ENCODE measurements at places on chromosomes 1 and 21.

GRCh38 chr21:29826386-29826785 lies 113.4 kb downstream of the GRIK1 start:
- DNase-seq: no peak

GRCh38 chr1:167881069-167881468 lies 32.9 kb downstream of the ADCY10 start:
- DNase-seq: no peak

GRCh38 chr1:58033311-58033710 lies 513.2 kb downstream of the OMA1 start:
- no peak for DNase-seq

DNA sequence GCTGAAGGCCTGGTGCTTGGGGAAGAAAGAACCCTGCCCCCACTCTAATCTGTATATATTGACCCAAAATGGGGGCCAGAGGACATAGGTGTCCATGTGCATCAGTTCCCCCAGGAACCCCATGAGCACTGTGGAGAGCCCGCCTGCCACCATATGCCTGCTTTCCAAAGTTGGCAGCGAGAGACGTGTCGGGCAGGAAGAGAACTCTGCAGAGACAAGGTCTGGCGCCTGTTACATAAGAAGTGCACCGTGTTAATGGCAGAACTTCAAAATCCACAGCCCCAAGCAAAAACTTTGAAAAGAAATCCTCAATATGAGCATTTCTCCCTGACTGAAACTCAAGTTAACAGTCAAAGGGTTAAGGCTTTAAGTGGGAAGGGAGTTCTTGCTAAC lies 8.0 kb downstream of the CTNNBIP1 start:
- DNase-seq: no peak

- DNase-seq: no peak
These were observed 98.9 kb upstream of the DPYD start for GRCh38 chr1:98019747-98020146.

GRCh38 chr1:111599781-111600693 lies 19.6 kb upstream of the RAP1A start:
- DNase-seq: no peak

- peak; percentile 58 for DNase-seq
These were observed 140.0 kb downstream of the ETS2 start for GRCh38 chr21:38945545-38946245.

DNA sequence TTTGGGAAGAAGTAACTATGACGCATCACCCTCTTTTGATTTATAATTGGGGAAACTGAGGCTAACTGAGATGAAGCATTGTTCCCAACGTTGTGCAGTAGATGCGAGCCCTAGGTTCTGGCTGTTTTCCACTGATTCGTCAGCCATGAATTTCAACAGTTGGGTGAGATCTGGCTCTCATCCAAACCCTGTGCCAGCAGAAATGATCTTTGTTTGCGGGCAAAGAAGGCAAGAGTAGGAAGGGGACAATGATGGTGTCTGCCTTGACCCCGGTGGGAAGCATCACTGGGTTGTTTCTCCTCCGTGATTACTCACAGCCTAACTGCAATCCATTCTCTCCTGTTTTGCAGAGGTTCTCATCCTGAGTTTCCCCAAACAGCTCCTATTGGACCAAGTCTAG lies 142.3 kb downstream of the MIS18A start:
- peak; percentile 75 for DNase-seq

- DNase-seq: no peak
These were observed 573 bp downstream of the TRIM63 start for GRCh38 chr1:26066857-26067256.

GRCh38 chr1:231493421-231494185 lies 34.9 kb upstream of the TSNAX start:
- DNase-seq: peak; percentile 78

GRCh38 chr1:37752583-37753471 lies 12.1 kb downstream of the EPHA10 start:
- DNase-seq: no peak

DNA sequence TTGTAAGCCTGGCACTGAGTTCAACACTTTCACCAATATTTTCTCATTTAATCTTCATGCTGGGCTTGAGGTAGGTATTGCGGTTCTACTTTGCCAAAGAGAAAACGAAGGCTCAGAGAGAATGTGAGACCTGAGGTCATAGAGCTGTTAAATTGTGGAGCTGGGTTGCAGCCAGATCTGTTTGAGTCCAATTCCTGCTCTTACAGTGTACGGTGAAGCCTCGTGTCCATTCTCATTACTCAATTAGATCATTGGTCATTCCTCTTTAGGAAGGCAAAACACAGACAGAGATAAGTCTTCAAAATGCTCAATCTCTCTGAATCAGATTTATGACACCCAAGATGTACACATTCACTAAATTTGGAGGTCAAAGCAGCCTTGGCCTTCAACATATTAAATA lies 559.0 kb upstream of the DAB1 start:
- DNase-seq: no peak

- DNase-seq: no peak
These were observed 299.0 kb downstream of the TPR start for GRCh38 chr1:186076006-186076405.

DNA sequence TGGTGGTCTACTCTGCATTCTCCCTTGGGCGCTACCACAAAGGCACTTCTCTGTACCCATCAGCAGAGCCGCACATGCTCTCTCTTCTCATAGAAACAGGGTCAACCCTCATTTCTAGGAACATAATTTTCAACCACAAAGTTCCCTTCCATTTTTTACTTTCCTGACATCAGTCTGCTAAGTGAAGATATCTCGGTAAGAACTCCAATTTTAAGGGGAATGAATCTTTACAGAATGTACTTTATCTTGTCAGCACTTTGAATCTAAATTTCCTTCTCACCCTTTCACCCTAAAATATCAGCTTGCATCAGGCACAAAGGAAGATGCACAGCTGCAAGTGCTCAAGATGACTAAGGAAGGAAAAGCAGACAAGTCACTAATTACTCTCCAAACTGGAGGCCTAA lies 545.9 kb downstream of the SMYD3 start:
- peak; percentile 14 for DNase-seq

GRCh38 chr21:17989780-17990179 lies 170.6 kb upstream of the C21orf91 start:
- no peak for DNase-seq

GRCh38 chr1:208100906-208101305 lies 143.3 kb downstream of the PLXNA2 start:
- no peak for DNase-seq

GRCh38 chr1:227934476-227935313 lies 13.0 kb downstream of the WNT9A start:
- peak; percentile 99 for DNase-seq

GRCh38 chr1:67759692-67760029 lies 73.6 kb downstream of the GNG12 start:
- no peak for DNase-seq

DNA sequence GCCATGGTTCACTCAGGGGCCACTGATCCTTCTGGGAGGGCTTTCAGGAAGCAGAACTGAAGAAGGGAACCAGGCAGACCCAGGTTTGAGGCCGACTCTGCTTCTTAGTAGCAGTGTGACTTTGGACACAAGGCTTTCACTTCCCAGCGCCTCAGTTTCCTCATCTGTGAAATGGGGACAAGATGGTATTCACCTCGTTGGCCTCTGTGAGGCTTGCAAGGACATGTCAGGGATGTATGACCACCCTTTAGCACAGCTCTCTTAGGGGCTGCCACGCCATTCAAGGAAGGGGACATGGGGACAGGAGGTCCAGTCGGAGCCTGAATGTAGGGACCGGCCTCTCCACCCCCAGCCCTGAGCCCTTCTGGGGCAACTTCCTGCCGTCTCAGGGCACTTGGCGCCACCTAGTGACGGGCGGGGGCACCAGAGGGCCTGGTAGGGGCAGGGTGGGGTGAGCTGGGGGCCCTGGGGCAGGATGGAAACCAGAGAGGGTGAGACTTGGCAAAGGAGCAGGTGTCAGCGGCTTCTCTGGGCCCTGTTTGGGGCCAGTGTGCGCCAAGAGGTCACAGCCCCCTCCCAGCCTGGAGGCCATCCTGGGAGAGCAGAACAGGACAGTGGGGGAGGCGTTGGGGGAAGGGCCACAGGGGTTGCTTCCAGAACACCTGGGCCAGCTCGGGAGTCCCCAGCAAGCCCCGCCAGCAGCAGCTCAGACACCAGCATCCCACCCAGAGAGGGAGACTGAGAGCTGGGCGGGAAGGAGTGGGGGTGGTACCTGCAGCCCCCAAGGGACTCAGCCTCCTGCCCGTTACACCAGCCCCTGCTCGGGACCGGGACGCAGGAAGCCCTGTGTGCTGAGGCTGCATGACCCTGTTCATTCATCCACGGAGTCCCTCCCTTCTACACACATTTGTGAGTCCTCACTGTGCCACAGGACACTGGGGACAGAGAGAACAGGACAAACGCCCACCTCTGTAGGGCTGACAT lies 102.5 kb upstream of the TARDBP start:
- peak; percentile 24 for DNase-seq

DNA sequence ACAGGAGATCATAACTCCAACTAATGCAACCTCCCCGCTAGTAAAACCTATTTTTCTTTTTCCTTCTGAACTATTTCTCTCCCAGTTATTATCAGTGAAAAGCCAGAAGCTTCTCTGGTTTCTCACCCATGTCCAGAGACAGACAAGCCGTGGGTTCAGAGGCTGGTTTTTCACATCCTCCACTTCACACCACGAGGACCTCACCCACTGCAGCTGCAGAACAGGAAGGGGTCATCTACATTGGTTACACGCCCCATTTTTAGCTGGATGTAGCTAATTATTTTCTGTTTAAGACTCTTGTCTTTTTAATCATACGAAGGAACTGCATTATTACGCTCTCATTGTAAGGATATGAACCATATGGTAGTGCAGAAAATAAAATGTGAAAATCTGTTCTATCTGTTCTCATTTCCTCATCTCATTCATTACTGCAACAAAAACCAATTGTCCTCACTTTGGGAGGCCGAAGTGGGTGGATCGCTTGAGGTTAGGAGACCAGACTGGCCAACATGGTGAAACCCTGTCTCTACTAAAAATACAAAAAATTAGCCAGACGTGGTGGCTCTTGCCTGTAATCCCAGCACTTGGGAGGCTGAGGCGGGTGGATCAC lies 39.1 kb upstream of the CLDN14 start:
- DNase-seq: no peak

GRCh38 chr1:98253145-98253544 lies 332.3 kb upstream of the DPYD start:
- DNase-seq: no peak

- no peak for DNase-seq
These were observed 157.8 kb downstream of the KCNT2 start for GRCh38 chr1:196450143-196451095.

GRCh38 chr1:160375788-160376524 lies 9.1 kb downstream of the NHLH1 start:
- peak; percentile 53 for DNase-seq

DNA sequence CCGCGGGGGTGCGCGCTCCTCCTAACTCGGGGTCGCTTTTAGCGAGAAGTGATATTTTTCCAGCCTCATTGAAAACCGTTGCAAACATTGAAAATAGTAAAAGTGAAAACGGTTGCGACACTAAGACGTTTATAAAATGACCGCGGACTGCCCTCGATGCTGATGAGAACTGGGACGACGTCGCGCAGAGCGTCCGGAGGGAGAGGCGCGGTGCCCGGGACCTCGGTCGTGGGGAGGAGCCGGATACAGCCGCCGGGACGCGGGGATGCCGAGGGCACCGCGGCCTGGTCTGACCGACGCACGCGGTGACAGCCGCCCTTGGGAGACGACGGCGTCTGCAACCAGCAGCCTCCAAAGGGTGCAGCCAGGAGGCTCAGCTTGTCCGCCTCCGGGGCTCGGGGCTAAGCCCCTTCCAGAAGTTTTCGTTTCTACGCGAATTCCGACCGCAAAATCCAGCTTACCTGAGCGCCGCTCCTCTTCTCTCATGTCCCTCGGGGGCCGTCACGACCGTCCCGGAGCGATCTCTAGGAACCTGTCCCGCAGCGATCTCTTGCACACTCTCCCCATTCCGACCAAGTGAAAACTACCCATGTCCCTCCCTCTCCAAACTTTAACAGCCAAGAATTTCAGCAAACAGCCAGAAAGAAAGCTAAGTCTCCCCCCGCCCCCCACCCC lies 144.4 kb upstream of the ETS2 start:
- DNase-seq: peak; percentile 10

DNA sequence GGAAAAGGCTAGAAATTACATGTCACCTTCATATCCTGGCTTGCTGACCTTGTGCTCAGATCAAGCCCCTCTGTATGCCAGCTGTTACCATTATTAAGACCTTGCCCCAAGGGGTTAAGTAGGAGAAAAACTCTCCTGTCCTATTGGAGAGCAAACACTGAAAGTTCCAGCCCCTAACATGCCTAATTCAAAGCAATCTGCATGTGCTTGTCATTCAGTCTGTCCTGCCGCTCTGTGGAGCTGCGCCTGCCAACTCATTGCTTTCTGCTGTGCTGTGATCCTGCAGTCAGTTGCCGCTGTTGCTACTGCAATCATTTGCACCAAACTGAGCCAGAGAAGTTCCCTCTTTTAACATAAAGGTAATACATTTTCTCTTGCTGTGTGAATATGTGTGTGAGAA lies 113.4 kb downstream of the DISP1 start:
- peak; percentile 72 for DNase-seq

DNA sequence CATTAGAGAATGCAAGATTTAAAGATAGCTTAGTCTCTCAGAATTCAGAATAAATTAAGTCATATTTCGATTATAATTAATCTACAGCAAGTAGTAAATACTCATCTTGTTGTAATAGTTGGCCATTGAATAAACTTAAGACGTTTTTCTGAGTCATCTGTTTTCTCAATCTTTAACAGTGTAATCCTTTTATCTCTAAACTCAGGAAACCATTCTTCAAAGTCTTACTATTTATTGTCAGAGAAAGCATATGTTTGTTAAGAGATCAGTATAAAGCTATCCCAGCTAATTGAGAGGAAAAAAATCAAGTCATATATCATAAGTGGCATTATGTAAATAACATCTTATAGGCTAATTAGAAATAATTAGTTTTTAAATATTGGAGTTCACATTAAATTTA lies 201.2 kb upstream of the ADAMTS5 start:
- no peak for DNase-seq

DNA sequence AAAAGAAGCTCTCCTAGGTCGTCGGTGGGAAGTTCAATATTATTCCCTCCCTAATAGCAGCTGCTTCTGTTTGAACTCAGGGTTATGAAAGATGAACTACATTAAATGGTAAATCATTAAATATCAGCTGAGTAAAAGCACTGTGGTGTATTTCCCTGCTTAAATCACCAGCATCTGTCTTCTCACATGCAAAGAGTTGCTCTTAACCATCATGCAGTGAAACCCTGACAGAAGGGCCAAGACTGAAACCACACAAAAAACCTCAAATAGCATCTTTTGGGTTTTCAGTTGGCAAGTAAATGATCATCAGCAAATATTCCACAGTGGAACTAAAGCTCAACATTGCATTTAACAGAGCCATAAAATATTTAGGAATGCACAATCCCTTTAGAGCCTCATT lies 380.0 kb upstream of the ADGRL2 start:
- DNase-seq: no peak

DNA sequence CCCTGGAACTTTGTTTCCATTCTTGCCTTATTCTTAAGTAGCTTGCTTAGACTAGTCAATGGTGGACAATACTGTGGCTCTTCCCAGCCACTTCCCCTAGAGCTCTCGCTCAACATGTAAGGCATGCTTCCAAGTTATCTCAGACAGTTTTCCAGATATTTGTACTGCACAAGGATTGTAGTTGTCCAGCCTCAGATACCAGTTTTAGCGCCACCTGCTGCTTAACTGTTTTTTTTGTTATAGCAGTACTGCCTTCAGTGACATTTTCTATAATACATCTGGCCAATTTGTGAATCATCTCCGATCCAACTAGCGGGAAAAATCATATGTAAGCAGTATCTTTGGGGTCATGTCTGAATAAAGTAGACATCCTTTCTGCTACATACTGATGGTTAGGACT lies 346.7 kb upstream of the ADGRL4 start:
- DNase-seq: peak; percentile 66

Measured in RPMI7951 (cell line).